NCI-H2081 (cell line): ENCODE measurements at places on chromosomes 12 and 14.

DNA sequence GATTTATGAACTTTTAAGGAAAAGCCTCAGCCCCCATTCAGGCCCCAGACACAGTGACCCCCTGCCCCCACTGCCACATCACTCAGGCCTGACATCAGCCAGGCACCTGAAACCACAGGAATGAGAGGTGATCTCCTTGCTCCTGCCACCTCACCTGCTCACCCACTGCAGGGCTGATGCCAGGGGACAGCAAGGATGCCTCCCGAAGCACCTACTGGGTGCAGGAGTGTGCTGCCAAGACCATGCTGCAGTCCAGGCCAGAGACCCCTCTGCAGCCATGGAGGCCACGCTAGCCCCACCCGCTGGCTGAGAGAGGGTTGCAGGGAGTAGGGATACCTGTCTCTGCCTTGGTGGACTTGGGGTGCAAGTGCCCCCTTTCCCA lies 18.6 kb upstream of the KRT7 start:
- DNase-seq, result no peak

DNA sequence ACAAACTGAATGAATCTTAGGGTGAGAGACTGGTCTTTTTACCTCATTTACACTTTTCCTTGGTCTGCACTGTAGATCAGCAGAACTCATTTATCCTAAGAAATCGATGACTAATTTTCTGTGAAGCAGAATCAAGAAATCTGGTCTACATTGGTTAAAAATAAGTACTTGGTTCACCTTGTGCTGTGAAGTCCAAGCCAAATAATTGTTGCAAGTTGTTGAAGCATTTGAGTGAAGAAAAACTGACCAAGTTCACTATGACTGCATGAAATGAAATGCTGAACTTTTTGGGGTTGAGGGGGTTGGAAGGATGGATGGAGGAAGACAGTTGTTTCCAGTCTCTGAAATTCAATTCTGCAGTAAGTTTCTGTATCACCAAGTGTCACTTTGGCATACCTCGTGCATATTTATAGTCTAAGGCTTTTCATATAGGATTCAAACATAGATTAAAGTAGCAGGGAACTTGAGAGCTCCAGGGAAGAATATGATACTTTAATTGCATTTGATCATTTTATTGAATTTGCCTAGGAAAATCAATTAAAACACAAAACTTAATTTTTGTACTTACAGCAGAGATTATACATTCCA lies 75.0 kb downstream of the FAR2 start:
- no peak for DNase-seq

DNA sequence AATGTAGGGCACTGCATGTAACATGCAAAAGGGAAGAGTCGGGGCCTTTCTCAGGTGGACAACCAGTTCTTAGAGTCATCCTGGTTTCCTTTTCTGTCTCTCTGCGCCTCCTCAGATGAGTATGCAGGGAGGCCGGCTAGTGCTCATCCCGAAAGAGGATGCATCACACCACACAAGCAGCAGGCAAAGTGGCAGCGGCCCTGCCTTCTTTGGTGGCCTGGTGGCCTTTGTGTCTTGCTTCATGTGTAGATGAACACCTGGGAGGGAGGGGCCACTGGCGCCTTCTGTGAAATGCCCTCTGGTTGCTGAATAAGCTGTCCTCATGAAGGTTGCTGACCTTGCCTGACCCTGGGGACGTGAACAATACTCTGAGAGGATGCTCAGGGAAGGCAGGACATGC lies 18.0 kb downstream of the SLC24A4 start:
- no peak for DNase-seq

GRCh38 chr12:32902287-32902997 lies 5.9 kb upstream of the PKP2 start:
- no peak for DNase-seq

GRCh38 chr12:105357162-105357691 lies 26.7 kb downstream of the C12orf75 start:
- no peak for DNase-seq

DNA sequence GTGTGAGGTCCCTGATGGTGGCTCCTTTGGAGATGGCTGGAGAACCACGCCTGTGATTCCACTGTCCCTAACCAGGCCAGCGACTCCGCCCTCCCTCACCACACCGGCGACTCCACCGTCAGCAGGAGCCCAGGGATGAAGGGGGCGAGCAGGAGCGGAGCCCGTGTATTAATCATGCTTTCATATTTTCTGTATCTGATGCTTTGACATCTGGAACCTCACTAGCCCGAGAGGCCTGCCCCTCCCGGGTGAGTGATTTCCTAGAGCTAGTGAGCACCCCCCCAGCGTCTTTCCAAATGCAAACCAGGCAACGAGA lies 69.9 kb downstream of the NOC4L start:
- DNase-seq, result no peak

DNA sequence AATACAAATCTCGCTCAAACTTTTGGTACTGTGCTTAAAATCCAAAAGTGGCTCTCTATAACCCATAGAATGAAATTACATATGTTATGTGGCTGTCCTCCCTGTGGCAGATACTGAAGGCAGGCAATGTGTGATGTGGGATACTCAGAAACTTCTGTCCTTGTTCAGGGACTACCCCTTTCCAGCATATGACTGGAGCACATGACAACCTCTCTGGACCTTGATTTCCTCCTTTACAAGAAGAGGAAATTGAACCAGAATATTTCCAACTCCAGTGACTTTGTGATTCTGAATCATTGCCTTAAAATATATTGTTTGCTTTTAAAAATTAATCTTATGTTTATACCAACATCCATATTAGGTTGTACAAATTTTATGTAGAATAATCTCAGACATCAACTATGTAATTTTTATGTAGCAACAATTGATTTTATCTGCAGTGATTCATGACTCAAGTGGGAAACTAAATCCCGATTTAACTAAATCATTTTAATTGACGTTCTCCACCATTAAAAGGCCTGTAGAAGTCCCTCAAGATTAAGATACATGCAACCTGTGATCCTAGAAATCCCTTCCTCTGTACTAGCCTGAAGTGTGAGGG lies 162.4 kb downstream of the AKAP6 start:
- no peak for DNase-seq

GRCh38 chr12:47102845-47103651 lies 23.3 kb upstream of the AMIGO2 start:
- no peak for DNase-seq

DNA sequence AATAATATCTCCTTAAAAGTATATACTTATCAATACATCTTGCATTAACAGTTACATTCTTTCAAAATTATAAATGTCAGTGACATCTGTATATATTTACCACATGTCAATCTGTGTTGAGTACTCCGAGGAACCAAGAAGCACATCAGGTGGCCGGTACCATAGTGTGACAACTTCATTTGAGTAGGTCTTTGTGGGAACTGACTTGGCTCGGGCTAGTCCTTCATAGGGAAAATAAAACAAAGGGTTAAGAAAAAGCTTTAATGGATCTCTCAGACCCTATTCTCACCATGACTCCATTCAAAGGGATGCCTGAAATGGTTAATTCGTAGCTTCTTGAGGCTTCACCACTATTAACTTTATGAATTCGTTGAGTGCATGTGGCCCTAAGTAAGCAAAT lies 94.9 kb downstream of the ELK3 start:
- DNase-seq, result no peak

DNA sequence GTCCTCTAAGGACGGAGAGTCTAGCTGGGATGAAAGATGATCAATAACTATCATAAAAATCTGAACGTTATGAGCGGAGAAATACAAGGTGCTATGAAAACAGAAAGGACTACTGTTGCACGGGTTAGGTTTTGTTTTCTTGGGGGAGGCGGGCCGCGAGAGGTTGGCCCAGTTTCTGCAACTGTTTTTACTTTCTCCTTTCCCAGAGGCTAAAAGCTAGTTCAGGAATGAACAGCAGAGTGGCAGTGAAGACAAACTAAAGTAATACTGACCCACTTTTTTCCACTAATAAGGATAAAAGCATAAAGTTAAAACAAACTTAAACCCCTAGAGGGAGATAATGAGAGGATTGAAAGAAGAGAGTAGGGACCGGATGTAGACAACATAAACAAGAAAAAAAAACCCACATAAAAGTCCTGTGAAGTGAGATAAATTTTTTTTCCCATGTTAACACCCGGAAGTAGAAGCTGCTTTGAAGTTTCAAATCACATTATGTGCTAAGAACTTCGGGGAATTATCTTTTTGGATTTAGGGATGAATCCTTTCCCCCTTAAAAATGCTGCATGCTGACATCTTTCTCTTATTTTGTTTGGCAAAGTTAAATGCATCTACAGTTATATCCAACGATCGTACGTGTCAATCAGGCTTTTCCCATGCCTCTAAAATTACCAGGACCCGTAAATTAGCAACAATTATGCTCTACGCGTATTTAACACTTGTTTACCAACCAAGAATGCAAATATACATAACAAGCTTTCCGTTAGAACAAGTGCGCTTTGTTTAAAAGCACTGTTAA lies 1.0 kb upstream of the CDK17 start:
- no peak for DNase-seq

DNA sequence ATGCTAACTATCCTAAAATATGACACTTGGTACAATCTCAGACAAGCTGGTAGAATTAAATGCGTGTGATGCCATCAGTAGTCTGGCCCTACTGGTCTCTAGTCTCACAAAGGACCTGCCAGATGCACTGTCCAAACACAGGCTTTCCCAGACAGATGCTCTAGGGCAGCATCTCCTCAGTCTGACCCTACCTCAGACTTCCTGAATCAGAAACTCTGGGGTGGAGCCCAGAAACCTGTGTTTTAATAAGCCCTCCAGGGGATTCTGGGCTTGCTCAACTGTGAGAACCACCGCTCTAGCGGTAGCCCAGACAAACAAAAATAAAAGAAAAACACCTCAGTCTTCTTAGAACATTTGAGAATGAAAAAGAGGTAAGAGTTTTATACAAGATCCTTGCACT lies 48.0 kb downstream of the BDKRB1 start:
- DNase-seq, result no peak

DNA sequence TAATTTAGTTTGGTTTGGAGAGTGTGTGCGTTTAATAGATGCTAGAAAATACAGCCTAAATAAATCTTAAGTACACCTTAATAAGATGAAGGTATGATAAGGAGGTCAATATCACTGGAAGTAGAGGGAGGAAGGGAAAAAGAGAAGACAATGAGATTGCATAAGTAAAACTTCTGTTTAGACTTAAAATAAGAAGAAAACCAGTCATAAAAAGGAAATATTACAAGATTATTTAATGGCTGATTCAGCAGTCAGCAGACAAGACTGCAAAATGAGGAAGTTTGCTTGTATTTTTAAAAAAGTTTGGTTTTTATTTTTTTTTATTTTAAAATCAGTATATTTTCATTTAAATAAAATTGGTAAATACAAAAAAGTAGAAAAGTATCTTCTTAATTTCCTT lies 3.2 kb downstream of the SLC38A6 start:
- no peak for DNase-seq

DNA sequence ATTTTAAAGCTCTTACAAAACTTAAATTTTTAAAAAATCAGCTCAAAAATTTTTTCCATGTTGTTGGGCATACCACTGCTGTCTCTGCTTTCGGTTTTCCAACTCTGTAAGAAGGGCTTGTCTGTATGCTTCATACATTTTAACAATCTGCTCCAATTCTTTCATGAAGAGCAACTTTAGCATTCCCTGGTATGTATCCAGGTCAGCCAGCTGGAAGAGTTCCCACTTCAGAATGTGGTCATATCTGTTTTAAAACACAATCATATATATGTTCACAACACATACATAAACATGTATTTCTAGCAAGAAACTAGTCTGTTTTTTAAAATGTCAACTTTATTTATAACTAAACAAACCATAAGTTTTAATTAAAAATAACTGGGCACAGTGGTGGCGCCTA lies 33.0 kb downstream of the SAV1 start:
- no peak for DNase-seq

DNA sequence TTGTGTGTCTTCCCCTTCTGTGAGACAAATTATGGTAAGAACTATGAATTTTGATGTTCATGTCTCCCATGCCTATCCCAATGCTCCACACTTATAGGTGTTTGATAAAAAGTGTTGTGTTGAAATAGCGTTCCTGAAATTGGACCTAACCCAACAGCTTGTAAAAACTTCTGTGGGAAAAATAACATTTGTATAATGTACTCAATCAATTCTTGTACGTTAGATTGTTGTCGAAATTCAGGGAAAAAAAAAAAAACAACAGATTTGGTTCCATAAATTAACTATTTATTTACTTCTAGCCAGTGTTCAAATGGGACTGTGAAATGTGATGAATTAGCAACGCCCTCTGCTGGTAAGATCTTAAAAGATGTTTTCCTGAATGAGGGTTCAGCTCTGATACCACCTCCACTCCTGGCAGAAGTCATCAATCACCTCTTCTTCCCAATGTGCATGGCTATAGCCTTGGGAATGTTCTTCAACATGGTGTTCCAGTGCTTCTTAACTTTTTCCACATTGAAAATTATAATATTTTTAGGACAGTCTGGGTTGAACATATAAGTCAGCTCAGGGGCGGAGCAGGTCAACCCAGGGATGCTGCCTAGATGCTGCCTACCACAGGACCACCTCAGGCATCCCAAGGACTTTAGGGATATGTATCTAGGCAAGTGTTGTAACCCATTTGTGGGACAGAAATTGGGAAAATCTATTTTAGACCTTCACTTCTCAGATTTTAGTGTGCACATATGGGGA lies 170.6 kb downstream of the OTOGL start:
- peak; percentile 27 for DNase-seq

- peak; percentile 46 for DNase-seq
Measured at GRCh38 chr12:48990552-48990951, 8.6 kb downstream of the DDN start.

DNA sequence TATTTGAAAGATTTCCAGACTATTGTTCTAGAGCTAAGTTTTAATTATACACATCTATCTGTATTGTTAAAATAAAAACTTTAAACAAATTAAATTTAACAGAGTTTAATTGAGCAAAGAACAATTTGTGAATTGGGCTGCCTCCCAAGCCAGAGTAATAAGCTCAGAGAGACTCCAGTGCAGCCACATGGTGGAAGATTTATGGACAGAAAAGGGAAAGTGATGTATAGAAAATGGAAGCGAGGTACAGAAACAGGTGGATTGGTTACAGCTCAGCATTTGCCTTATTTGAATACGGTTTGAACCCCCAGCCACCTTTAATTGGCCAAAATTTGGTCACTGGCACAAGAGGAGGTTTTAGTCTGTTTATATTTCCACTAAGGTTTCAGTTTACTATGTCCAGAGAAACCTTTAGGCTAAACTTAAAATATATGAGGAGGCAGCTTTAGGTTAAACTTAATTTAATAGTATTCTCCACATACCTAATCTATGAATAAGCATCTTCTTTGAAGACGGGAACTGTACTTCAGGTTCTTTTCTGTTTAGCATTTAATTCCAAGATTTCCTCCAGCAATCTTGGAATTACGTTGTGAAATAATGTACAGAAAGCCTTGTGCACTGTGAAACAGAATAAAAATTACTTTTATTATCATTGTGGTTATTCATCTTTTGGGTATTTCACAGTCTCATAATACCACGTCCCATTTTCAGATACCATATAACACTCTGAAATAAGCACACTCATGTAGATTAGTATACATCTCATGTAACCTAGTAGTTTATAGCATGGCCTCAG lies 19.4 kb downstream of the SRGAP1 start:
- DNase-seq, result no peak
